ENCODE measurements at places on chromosomes 3 and 15. TPM values are rescaled to one million over a fixed set of nuclear protein-coding genes. Genes with fewer than 3 reads are reported as not detected.

DNA sequence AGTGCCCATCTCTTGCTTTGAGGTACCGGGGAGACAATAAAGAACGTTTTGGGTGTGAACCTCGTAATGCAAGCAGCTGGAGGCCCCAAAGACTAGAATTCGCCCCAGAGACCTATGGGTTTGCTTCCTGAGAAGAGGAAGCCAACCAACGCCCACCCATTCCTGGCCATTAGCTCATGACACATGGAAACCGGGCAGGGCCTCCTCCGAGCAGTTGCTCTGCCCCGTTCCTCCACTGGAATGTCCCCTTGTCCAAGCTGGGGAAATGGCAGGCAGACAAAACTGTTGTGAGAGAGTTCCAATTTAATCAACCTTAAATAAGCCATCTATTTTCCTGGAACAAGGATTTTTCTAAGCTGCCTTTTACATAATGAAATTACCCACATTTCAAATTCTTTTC, 250.9 kb upstream of the IGF1R start:
- no peak for DNase-seq

The ZMYND10 gene
- 2.2 TPM for total RNA-seq

- no peak for DNase-seq
These were observed 36.8 kb upstream of the TRH start for GRCh38 chr3:129937717-129938116.

GRCh38 chr15:99435113-99435695, 130.6 kb upstream of the MEF2A start:
- DNase-seq: peak; percentile 45

GRCh38 chr15:48332642-48333034, 1.4 kb downstream of the DUT start:
- DNase-seq: no peak

GRCh38 chr15:27065785-27066184, 94.8 kb downstream of the GABRG3 start:
- no peak for DNase-seq

The CFAP100 gene
- total RNA-seq: 0.40 TPM

The NR1I2 gene
- 106 TPM for total RNA-seq

GRCh38 chr3:47243419-47244147, 39.0 kb downstream of the KIF9 start:
- DNase-seq: no peak

The KCNH8 gene
- 0.89 TPM for total RNA-seq

The ZNF662 gene
- total RNA-seq: 8.6 TPM

DNA sequence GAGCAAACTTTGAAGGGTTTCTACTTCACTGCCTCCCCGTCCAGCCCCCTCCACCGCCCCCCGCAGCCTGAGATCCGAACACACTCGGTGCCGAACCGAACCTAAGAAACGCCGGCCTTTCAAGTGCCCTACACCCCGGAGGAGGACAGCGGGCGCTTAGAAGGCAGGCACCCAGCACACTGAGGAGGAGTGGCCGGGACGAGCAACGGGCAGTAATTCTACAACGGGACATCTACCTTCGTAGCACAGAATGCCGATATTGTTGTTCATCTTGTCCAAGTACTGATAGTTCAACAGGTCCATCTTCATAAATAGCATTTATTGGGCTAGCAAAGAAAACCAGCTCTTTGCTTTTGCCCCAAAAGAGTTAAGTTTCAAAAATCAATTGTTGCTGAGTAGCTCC, 513 bp downstream of the VGLL4 start:
- DNase-seq: no peak

- no peak for DNase-seq
These were observed 301.4 kb downstream of the OCA2 start for GRCh38 chr15:27797765-27798164.

Data from mucosa of gallbladder (tissue), 1 donor.